Activated CD8-positive, alpha-beta T cell treated with anti-CD3 and anti-CD28 coated beads, Interleukin-2, amount 10 ng/mL, durations not matched to agents 7 days and 5 days (primary cell): ENCODE measurements at places on chromosomes 1 and 21. TPM values are rescaled to one million over a fixed set of nuclear protein-coding genes. Genes with fewer than 3 reads are reported as not detected.

The CAMK1G gene
- total RNA-seq: not detected

The TCP10L gene
- total RNA-seq: 0.42 TPM

The ITGB2 gene
- total RNA-seq: 530 TPM

The SEMA4A gene
- total RNA-seq: 16.8 TPM

DNA sequence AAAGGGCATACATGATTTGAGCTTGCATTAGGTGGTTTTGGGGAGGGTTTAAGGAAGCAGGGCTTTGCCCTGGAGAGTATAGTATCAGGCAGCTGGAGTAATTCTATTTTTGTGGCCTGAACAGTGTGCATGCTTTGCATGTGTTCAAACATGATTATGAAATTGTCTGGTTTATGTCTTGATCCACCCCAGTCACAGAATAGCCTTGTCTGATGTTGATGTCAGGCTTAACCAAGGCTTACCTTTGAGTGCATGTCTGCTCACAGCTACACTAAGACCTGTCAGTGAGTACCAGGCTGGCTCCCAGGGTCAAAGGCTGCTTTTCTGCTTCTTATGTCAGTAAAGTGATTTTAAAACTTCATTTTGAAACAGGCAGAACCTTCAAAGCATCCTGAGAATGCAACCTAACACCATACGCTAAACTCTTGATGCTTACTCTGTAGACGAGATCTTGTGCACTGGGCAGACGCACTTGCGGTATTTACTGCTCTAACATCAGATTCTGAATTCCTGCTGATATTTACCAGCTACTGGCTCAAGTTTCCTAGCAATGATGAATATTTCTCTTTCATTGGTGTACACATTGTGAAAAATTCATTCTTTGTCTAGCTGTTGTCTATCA is 78.9 kb downstream of the MAP3K21 start:
- DNase-seq: no peak

DNA sequence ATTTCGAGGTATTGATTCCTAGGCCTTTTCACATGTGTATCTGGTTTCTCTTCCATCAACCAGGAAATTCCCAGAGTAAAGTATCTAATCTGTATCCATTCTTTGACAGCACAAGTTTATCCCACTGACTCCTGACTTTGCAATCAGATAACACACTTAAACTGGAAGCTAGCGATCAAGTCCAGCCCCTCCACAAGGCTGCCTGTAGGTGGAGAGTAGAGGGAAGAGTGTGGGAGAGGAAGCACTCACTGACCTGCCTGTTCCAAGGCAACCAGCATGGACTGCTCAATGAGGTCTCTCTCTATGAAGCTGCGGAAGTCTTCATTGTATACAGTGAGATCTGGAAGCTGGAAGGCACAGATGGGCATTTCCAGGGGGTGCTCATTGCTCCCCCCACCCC is 30.4 kb upstream of the MTMR11 start:
- DNase-seq: no peak

DNA sequence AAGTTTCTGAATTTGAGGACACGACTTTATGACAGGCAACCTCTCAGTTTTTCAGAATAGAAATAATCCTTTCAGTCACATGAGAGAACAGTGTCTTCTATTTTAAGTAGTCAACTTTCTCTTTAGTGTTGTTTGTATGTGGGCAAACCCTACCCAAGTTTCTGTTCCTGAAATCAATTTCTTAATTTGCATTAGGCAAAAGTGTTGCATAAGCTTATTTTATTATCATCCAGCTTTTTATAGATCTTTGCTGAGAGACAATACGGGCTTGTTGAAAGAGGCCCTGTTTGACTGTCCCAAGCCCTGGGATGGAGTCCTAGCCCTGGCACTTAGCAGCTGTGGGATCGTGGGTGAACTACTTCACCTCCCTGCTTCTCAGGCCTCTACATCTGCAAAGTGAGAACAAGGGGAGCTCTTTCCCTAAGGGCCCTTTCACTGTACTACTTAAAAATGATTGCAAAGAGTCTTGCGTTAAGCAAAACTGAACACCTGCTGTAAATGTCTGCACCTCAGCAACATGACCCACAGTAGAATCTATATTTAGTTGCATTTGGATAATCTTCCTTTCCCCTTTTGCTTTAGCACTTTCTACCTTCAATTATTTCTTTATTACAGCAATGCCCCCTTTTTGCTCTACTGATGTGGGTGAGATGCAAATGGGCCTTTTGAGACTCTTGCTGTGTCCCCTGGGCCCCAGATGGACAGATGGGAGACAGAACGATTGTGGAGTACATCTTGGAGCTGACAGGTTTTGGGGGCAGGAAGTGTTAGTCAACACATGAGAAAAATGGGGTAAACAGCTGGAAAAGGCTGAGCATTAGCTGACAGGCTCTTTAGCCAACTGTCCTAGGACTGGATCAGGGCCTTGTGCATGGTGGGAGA is 41.0 kb upstream of the SCAF4 start:
- no peak for DNase-seq

DNA sequence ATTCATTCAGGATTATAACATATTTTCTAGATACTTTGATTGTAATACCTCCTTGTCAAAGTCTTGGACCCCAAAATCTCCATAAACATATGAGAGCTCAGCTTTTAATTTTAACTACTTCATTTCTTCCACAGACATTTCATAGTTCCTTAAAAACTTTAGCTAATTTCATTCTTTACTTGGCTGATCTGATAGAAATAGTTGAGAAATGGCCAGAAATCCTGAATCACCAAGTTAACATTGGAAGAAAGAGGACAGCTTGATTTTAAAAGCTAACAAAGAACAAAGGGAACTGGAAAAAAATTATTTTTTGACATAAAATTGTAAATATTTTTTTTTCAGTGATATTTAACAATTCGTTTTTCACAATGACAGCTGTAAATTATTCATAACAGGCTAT is 216.5 kb downstream of the NTNG1 start:
- DNase-seq: no peak

- no peak for DNase-seq
Measured at GRCh38 chr1:227070638-227071285, 130.7 kb downstream of the COQ8A start.
